CD4-positive, alpha-beta T cell treated with Interleukin-21 for 1 hour (primary cell): ENCODE measurements at places on chromosomes 5 and 9.

DNA sequence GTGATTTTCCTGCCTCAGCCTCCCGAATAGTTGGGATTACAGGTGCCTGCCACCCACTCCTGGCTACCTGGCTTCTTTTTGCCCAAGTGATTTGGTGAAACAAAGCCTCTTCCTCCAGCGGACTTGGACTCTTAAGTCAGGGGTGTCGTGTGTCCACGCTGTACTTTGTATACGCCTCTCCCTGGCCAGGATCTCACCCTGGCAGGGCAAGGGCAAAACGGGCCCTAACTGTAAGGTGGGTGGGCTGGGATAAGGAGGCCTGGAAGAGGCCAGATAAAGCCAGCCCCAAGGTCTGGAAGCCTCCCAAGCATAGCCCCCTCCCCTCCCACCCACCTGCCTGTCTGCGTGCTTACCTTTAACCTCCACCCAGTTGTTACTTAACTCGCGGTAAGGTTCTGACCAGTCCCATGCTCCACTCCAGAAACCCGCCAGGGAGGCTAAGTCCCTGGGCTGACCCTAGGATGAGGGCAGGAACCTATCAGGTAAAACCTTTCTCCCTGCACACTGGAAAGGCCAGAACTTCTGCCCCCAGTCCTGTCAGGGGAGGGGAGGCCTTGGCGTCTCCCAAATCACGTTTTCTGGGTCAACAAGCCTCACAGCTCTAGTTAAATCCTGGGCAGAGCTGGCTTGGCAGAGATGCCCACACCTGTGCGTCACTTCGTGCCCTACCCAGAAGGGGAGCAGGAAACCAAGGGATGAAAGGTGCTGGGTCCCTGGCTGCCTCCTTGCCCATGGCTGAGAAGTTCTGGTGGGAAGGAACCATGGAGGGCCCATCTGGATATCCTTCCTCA is 8.4 kb downstream of the CDK9 start:
- DNase-seq: no peak

GRCh38 chr5:75037106-75037505 is 15.3 kb downstream of the GCNT4 start:
- DNase-seq: no peak

DNA sequence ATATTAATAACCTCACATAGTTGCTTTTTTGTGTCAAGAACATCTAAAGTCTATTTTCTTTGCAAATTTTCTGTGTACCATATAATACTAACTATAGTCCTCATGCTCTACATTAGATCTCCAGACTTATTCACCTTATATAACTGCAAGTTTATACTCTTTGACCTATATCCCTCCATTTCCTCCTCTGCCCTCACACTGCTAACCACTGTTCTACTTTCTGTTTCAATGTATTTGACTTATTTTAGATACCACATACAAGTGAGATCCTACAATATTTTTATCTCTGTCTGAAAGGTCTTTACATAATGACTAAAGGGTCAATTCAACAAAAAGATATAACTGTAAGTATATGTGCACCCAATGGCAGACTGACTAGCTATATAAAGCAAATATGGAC is 789.7 kb upstream of the ZNF608 start:
- no peak for DNase-seq

DNA sequence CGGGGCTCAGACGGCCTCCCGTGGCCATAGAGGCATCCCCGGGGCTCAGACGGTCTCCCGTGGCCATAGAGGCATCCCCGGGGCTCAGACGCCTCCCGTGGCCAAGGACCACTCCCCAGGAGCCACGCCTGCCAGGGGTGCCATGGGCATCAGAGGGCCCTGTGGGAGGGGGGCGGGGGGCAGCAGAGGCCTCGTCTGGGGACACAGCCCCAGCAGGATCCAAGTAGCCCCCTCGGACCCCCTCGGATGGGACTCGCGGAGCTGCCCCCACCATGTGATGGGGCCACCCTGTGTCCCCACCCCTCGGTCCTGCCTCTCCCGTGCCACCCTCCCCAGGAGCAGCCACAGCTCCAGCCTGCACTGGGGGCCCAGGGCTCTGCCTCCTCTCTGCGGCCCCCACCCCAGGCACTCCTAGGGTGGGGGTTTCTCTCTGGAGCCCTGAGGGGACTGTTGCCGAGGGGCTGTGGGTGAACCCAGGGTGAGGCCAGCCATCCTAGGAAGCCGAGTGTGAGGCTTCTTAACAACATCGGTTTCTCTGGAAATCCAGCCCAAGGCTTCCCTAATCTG is 2.5 kb downstream of the ENTPD8 start:
- no peak for DNase-seq

DNA sequence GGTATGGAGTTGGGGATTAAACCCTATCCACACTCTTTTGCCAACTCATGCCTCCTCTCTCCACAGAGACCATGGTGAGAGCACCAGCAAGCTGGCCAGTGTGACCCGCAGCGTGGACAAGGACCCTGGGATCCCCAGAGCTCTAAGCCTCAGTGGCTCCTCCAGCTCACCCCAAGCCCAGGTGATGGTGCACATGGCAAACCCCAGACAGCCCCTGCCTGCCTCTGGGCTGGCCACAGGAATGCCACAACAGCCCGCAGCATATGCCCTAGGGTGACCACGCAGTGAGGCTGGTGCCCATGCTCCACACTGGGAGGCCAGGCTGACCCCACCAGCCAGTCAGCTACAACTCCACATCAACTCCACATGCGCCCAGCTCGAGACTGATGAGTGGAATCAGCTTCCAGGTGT is 11.5 kb upstream of the CARD19 start:
- no peak for DNase-seq

DNA sequence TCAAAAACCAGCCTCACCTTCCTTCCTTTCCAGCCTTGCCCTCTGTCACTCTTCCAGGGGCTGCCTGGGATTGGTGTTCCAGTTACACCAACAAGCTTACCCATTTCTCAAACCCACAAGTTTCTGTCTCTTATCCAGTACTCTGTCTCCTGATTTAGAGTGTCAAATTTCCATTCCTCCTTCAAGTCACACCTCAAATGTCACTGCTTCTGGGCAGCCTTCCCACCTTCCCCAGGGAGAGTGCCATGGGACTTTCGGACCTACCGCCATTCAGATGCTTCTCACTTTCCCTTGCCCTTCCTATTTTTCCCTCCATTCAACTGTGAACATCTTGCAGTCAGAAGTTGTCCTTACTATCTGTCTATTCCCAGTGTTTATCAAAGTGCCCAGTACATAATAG is 2.0 kb upstream of the GRXCR2 start:
- no peak for DNase-seq

GRCh38 chr9:74777136-74777879 is 110.4 kb downstream of the TRPM6 start:
- DNase-seq: peak; percentile 69

DNA sequence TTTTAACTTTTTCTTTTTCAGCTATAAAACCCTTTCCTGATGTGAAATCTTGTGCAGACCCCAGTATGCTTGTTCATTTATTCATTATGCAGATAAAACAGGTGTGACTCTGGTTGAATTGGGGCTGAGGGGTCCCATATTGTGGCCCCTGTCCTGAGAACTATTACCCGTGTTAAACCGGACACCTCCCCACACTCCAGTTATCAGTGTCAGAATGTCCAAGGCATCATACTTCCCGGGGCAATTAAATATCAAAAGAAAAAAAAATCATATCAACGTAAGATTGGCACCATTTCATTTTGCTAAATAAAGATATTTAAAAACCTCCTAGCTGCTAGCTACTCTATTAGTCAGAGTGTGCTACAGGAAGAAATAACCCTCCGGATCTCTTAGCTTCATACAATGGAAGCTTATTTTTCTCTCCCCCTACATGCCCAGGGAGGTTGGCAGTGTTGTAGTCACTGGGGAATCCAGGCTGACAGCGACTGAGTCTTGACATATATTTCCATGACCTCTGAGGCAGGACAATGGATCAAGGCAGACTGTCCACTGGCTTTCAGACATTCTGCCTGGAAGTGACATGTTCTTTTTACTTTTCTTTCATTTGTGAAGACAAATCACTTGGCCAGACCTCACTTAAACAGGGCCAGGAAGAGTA is 170.0 kb downstream of the SEC61B start:
- DNase-seq: no peak

DNA sequence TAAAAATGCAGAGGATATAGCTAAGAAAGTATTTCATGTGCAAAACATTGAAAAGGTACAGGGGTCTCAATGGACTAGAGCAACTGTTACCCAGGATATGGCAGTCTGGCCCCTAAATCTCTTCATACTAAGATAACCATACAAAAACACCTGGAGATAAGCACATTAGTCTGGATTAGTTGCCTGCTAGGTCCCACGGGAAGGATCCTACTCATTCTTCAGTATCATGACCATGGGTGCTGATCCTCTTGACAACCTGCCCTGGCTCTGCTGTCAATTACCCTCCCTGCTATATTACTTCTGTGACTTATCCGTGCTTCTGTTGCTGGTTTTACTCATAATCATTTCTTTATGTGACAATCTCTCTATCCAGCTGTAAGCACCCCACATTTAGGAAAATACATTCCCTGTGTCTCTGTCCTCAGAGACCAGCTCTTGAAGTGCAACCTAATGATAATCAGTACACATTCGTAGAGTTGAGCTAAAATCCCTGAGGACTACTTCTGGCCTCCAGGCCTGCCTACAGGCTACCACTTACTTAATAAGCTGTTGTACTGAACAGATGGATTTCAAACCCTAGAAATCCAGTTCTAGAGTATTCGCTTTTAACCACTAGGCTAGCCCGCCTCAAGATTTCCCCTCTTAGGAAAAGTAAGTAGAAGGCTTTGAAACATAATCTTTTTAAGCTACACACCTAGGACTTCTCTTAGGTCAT is 190.5 kb upstream of the OR13F1 start:
- DNase-seq: no peak

- no peak for DNase-seq
Observed at GRCh38 chr9:28941856-28942255, 1368.6 kb upstream of the C9orf72 start.

DNA sequence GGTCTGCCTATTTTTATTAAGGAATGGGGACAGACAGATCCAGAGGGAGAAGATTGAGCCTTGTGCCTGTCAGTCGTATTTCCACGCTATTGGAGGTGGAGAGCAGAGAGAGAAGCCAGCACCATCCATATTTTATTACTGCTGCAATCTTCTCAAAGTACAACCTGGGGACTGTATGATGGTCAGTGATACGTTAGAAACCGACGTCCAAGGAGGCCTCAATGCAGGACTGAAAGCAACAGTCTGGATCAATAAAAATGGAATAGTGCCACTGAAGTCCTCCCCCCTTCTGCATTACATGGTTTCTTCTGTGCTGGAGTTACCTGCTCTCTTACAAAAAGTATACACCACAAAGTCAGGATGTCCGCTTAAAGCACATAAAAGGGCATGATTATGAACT is 21.9 kb upstream of the DTWD2 start:
- no peak for DNase-seq

GRCh38 chr5:144778561-144778960 is 607.9 kb downstream of the KCTD16 start:
- DNase-seq: no peak

DNA sequence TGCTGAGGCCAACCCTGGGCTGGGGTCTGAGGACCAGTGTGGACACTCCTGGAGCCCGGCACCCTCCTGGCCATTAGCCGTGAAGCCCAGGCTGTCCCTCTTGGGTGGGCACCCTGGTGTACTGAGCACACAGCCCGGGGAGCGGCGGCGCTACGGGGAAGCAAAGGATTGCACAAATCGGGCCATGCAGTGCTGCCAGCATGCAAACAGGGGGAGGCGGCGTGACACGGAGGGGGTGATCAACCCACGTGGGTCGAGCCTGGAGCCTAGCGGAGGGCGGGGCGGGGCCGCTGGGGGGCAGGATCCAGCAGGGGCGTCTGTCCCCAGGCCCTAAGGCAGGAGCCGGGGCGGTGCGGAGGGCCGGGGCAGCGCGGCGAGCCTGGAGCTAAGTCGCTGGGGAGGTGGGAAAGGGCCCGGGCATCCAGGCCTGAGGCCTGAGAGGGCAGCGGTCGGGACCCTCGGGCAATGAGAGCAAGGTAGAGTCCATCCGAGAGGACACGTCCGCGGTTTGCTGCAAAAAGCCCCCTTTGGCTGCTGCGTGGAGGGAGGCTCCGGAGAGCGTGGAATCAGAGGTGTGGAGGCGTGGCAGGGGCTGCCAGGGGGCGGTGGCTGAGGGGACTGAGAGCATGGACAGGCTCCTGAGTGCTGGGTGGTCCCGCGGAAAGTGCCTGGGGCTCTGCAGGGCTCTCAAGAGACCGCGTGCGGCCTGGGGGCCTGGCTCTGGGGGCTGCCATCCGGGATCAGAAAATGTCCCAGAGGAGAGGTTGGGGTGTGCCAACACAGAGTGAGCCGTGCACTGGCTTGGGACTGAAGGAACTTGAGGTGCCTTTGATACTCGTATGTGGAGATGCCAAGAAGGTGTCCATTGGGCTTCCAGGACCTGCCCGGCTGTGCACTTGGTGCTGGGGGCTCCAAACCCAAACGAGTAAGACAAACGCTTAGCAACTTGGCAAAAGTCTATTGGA is 94.2 kb downstream of the BARX1 start:
- no peak for DNase-seq

- DNase-seq: no peak
Observed at GRCh38 chr9:133525677-133526076, 918 bp upstream of the MYMK start.

GRCh38 chr9:101487443-101487840 is 46.2 kb upstream of the RNF20 start:
- no peak for DNase-seq

DNA sequence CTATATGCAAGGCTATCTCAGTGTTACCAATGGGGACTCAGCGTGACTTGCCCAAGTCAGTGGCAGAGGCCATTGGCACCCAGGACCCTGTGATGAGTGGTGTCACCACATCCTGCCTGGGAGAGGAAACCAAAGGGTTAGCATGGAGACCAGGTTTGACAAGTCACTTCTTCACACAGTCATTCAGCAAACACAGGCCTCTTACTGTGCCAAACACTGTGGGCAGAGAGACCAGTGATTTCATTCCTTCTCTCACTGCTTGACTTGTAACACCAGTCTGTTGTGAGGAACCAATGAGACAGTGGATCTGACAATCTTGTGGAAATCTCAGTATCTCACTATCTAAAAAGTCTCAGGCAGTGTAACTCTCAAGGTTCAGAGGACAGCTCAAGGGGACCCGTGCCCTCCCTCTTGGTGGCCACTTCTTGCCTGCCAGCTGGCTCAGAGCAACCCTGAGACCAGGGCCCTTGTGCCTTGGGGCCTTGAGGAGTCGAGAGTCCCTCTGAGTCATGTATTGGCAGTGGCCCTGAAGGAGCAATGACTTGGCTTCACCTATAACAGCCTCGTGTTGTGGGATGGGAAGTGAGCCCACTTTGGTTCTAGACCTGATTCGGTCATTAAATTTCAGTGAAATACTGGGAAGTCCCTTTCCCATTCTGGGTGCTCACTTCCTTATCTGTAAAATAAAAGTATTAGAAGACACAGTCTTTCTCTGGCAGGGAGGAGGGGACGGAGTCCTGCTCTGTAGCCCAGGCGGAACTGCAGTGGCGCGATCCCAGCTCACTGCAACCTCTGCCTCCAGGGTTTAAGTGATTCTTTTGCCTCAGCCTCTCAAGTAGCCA is 1.6 kb downstream of the FABP6 start:
- peak; percentile 10 for DNase-seq

DNA sequence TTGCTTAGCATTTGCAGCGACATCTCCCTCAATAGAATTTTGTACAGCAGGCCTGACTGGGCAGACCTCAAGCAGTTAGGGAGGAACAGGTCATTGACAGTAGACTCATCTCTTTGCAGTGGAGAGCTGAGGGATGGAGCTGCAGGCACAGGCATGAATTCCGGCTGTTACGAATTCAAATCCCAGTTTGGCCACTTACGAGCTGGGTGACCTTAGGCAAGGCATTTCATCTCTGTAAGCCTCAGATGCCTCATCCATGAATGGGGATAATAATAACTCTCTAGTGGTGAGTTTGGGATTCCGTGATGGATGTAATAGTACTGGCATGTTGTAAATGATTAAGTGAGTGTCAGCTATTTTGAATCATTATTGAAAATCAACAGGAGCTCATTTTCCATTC is 195.3 kb downstream of the SEMA6A start:
- DNase-seq: no peak
